ENCODE measurements at places on chromosomes 6 and 20.

- DNase-seq, result no peak
Measured at GRCh38 chr20:38125157-38126056, 39.7 kb downstream of the TGM2 start.

DNA sequence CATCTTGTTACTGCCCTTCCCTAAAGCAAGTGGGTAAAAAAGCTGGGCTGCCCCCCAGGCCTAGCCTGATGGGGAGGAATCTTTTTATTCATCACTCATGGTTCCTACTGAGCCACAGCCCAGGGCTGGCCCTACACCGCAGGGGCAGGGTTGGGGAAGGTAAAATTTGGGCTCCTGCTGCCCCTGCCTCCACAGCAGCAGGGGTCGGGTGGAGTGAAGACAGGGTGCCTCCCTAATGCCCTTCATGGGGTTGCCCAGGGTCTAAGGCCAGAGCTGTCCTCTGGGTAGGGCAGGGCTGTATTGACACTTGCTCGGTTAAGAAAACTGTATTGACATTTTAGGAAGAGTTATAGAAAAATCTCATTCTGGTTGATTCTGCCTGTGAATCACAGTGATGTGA, 8.9 kb upstream of the PSMG4 start:
- DNase-seq, result no peak

DNA sequence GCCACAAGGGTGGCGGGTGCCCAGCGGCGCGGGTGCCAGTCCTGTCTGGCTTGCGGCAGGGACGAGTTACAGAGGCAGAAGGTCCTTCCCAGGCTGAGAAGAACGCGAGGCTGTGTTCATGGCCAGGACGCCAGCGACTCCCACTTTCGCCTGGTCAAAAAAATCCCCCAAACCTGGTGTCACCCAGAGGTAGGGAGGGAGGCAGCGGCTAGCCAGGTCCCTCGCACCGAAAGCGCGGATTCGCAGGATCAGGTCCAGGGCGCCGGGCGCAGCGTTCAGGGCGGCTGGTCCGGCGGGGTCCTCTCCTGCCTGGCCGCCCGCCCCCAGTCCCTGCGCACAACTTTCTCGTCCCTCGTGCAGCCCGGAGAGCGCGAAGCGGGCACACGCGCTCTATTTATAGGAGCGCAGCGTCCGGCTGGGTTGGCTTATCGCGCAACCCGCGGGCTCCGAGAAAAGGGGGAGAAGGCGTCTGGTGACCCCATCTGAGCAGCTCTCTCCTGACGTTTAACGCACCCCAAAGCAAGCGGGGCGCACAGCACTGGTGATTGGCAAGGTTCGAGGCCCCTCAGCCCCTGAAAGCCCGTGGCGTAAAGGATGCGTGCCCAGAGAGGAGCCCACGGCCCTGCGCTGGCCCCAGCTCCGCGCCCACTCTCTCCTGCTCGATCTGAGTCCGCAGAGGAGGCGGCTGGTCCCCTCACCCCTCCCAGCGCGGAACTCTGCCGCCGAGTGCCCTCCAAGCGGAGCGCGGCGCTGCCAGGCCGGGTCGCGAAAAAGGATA, 519 bp downstream of the CBLN4 start:
- no peak for DNase-seq

GRCh38 chr6:16739329-16739801, 21.9 kb downstream of the ATXN1 start:
- DNase-seq, result no peak

- no peak for DNase-seq
Measured at GRCh38 chr20:47127999-47128398, 228.5 kb downstream of the ZMYND8 start.

- DNase-seq, result no peak
Measured at GRCh38 chr6:35371494-35372262, 29.3 kb downstream of the PPARD start.

DNA sequence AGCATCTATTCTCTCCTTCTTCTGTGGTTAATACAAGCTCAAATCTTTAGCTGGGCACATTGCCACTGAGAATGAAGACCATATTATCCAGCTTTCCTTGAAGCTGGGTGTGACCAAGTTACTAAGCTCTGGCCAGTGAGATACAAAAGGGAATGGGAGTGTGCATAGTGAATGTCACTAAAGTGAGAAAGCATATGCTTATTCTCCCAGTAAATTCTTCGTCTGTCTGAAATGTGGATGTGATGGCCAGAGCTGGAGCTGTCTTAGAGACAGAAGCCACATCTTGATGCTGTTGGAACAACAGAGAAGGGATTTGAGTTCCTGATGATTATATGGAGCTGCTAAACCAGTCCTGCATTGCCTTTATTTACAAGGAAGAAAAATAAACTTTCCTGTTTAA, 60.1 kb downstream of the SESN1 start:
- DNase-seq, result no peak

DNA sequence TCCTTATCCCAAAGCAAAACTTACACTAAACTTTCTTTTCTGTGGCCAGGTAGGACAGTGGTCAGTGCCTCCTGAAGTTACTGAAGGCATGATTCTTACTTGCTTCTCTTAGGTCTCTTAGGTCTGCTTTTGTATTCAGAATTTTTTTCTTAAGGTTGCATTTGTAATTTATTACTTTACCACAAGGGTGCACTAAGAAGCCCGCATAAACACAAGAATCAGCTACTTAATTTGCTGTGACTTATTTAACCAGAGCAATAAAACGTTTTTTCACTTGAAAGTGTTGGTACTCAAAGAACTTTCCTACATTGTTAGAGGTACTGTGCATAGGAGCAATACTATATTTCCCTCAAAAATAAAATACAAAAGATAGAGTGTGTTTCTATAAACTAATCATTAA, 75.4 kb upstream of the LAMA2 start:
- DNase-seq, result no peak

- DNase-seq, result no peak
Measured at GRCh38 chr6:161214722-161215121, 59.1 kb downstream of the AGPAT4 start.

GRCh38 chr6:44561832-44562665, 174.5 kb downstream of the CDC5L start:
- DNase-seq, result no peak

- no peak for DNase-seq
Measured at GRCh38 chr20:31954500-31954899, 2.7 kb upstream of the PDRG1 start.

- no peak for DNase-seq
Measured at GRCh38 chr6:35370124-35370741, 27.9 kb downstream of the PPARD start.

GRCh38 chr20:37500311-37500710, 20.7 kb upstream of the NNAT start:
- no peak for DNase-seq

GRCh38 chr20:21780528-21780927, 75.1 kb downstream of the PAX1 start:
- DNase-seq, result no peak

GRCh38 chr6:131803007-131803769, 4.6 kb upstream of the ENPP1 start:
- DNase-seq, result no peak

DNA sequence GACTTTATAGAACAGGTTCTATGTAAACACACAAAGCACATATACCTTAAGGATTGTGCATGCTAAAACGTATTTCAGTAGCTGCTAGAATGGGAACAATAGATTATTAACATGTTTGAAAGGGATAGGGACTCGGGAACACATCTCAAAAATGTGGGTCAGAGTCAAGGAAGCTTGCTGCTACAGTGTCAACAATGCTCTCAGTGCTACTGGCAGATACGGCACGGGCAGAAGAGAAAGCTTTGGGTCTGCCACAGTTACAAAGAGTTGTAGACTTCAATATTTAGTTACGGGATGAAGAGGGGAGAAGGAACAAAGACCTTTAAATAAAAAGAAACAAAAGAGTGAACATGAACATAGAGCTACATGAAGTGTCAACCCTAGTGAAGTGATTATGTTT, 170.5 kb downstream of the BACH2 start:
- DNase-seq, result no peak

GRCh38 chr6:33995309-33996119, 150.4 kb downstream of the GRM4 start:
- no peak for DNase-seq

All from NCI-H1436 treated with DMSO at 0.1 percent for 48 hours (cell line).